Stimulated activated CD8-positive, alpha-beta memory T cell treated with anti-CD3 and anti-CD28 coated beads, Interleukin-15, amount 100 ng/mL, for 4 hours (primary cell): ENCODE measurements at places on chromosomes 6 and 20.

- no peak for DNase-seq
These were observed 518.3 kb upstream of the ZNF337 start for GRCh38 chr20:26214991-26215390.

DNA sequence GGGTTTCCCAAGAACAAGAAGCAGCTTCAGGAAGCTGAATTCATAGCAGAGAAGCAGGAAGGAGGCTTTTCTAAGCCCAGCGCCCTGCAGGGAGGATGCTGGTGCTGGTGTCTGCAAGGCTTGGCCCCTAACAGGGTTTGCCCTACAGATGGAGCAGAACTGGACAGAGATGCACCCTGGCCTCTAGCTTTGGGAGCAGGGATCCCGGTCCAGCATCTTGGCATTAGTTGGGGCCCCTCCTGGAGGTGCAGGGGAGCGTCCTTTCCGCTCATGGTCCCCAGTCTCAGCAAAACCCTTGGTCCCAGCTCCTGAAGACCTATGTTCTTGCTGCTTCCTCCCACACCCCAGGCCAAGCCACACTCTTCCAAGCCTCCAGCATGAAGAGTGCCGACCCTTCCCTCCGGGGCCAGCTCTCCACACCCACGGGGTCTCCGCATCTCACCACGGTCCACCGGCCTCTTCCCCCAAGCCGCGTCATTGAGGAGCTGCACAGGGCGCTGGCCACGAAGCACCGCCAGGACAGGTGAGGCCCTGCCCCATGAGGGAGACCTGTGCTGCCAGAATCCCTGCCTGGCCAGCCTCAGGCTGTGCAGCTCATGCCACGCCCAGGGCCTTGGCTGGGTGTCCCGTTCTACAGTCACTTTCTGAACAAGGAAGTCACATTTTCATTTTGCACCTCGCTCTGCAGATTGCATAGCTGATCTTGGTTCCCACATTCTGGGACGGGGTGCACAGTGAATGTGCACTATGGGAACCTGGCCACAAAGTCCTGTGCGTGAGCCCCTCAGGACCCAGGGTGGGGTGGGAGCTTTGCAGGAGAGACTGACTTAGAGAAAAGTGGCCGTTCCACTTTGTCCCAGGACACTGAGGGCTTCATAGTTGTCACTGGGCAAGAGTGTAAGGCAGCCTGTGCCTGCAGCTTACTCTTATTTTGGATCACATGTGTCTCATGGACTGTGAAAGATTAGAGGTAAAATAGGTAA lies 160.2 kb downstream of the SYCP2 start:
- DNase-seq: no peak

DNA sequence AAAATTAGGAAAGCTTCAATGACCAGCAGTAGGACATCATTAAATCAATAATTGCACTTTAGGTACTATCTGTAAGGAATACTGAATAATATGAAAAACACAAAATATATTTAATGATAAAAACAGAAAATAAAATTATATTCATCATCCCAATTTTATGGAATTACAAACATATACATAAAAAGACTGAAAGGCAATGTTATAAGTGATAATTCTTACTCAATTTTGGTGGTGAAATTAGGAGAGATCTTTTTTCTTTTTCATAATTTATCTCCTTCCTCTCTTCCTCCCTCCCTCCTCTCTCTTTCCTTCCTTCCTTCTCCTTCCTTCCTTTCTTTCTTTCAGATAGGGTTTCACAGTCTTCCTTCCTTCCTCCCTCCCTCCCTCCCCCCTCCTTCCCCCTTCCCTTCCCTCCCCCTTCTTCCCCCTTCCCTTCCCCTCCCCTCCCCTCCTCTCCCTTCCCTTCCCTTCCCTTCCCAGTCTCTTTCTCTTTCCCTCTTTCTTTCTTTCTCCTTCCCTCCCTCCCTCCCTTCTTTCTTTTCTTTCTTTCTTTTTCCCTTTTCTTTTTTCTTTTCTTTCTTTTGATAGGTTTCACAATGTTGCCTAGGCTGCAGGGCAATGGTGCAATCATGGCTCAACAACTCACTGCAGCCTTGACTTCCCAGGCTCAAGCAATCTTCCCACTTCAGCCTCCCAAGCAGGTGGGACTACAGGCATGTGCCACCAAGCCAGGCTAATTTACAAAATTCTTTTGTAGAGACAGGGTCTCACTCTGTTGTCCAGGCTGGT lies 36.8 kb downstream of the RSPH3 start:
- no peak for DNase-seq

GRCh38 chr6:85865420-85866369 lies 223.0 kb upstream of the SYNCRIP start:
- no peak for DNase-seq

- no peak for DNase-seq
These were observed 810 bp upstream of the ABHD16B start for GRCh38 chr20:63860325-63861051.

DNA sequence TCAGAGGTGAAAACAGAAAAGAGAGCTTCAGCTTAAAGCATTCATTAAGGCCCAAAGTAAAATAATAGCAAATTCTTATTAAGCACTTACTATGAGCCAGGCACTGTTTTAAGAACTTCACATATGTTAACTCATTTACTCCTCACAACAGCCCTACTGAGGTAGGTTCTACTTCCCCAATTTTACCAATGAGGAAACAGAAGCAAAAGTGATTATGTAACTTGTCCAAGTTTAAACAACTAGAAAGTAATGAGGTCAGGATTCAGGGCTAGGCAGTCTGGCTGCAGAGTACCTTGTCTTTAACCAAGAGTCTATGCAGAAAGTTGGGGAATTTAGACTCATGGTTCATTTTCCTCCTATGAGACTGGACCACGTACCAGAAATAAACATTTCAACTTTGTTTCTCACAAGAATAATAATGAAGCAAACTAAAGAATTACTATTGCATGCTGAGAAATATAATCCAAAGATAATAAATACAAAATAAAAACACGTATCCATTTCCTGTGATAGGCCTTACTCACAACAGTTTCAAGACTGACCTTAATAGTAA lies 3.8 kb downstream of the COL21A1 start:
- no peak for DNase-seq
